ENCODE measurements at places on chromosomes 12 and 14.
A peak's percentile ranks its signal among the peaks of the same experiment; 100 is the strongest.

DNA sequence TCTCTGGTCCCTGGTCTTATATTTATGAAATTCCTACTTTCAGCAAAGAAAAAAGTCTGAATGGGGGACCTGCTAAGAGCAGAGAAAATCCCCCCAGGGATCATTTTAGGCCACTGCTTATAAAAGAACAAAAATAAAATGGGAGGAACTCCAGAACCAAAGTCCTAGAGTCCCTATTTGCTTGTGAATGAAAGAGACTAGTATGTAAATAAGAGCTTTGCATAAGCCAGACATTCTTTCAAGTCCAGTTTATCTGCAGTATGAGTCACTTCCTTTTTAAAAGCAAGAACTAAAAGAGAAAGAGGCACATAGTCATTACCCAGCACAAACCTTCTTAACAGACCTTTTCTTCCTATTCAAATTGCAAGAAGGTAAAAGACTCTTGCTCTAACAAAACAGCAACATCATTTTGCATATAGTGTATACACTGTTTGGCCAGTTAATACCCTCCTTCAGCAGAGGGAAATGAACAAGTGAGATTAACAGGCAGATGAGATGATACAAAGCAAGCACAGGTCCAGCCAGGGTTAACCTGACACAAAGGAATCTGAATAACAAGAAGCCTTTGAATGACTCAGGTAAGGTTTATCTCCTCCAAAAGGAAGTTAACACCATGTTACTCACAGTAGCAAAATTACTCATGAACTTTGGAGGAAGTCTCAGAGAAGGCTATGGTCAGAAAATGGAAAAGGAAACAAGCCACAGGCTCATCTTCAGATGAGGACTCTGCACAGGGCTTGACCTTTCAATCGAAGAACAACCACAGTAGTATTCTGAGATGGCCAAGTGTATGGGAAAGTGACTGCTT lies 87.3 kb downstream of the PHLDA1 start:
- DNase-seq: no peak

DNA sequence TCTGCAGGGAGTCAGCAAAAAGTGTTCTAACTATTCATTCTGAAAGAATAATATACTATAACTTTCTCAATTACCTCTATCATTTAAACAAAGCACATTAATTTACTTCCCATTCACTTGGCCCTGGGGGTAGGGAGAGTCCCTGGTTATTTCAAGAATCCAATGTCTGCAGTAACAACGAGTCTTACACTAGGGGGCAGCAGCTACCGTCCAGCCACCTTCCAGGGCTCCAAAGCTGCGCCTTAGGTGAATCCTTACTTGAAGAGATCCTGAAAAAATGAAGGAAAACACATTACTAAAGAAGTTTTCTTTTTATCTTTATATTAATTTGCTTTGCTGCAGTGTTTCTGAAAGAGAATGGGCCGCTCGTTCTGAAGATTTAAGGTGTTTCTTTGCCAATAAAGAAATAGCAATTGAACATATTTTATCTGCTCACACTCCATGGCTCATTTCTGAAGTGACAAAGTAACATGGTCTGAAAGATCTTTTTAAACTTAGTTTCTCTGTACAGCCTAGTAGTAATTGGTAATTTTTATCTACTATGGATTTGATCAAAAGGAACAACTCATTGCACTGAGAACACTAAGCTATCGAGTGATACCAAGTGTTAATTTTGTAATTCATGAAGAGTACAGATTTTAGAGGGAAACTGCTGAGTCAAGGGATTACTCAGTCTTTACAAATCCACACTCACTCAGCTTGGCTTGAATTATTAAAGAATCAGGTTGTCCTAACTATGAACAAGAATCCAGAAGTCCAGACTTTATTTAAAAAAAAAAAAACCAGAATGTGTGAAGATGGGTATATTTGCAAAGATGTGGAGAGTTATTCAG lies 27.6 kb downstream of the BHLHE41 start:
- peak; percentile 78 for DNase-seq

DNA sequence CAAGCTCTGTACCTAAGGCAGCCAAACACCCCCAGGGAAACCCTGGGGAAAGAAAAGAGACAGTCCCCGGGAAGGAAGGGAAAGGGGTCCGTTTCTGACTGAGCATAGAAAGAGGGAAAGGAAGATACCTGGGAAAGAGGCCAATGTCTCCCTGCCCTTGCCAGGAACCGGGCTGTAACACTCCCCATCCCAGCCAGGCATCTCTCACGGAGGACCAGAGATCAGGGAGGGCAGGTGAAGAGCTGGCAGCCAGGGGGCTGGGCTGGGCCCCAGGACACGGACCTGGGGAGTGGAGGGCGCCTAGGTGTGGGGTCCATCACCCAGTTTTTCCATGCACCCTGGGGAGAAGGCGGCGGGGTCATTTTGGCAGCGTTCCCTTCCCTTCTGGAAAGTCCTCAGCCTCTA lies 18.9 kb upstream of the PLEKHH1 start:
- DNase-seq: no peak

DNA sequence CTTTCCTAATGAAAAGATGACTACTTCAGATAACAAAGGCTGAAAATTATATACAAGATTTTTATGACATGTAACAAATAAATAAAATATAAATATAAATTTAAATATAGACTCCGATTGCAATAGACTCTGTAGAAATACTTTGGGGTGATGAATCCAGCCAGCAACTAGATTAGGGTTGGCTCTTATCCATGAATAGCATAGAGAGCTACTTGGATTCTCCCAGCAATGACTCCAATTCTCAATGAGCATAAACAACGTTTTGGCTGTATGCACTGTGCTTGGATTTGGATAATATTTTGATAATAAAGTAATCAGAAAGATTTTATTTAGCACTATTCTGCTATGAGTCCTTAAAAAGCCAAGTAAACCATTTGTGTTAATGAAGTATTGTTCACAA lies 58.0 kb upstream of the LRFN5 start:
- no peak for DNase-seq

GRCh38 chr12:32870716-32871115 lies 25.9 kb downstream of the PKP2 start:
- no peak for DNase-seq

DNA sequence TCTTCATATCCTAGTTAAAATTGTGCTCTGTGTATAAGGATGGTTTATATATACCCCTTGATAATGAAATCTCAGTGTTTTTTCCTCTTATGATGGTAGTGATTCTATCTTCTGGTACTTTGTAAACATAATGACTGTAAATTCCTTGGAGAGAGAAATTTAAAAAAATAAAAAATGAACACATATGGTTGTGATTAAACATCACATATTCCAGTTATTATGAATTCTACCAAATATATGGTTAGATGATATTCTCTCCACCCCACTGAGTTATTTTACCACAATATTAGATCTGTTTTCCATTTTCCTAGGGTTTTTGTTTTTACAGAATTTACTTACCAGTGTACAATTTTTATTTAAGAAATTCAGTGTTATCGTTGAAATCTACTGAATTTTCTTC lies 481.9 kb upstream of the NOVA1 start:
- no peak for DNase-seq

DNA sequence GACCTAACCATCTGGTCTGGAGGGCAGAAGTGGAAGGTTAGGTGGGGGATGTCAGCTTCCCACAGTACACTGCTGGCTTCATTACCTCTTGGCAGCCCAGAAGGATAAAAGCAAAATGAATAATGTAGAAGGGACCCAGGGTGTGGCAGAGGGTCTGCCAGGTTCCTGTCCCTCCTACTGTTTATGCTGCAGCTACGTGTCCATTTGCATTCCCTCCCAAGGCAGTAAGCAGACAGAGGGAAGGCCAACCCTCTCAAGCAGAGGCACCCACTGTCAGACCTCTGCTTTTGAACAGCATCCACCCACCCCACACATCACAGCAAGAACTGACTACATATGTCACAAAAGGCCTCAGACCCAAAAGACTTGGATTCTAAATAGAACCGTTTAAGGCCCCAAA lies 19.4 kb downstream of the MAX start:
- DNase-seq: no peak

GRCh38 chr14:99523704-99524055 lies 42.5 kb downstream of the CCNK start:
- no peak for DNase-seq

DNA sequence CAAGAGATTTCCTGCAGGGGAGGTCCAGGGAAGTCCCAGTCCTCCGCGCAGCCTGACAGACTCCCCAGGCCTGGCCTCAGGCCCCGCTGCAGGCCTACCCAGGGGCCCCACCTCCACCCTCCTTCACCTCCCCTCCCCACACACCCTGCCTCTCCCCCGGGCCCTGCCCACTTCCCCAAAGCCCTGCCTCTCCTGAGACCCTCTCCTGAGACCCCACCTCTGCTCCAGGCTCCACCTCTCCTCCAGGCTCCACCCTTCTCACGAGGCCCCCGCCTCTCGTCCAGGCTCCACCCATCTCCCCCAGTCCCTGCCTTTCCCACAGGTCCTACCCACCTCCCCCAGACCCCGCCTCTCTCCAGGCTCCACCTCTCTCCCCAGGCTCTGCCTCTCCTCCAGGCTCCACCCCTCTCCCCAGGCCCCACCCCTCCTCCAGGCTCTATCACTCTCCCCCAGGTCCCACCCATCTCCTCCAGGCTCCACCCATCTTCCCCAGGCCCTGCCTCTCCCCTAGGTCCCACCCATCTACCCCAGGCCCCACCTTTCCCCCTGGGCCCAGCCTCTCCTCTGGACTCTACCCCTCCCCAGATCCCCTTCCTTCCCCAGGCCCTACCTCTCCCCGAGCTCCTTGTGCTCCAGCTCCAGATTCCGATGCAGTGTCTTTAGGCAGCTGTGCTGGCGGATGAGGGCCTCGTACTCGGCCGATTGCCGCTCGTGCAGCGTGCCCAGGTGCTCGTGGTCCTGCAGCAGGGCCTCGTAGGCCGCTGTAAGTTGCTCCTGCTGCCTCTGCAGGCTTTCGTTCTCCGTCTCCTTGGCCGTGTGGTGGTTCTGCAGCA lies 58.8 kb upstream of the GPR68 start:
- no peak for DNase-seq

DNA sequence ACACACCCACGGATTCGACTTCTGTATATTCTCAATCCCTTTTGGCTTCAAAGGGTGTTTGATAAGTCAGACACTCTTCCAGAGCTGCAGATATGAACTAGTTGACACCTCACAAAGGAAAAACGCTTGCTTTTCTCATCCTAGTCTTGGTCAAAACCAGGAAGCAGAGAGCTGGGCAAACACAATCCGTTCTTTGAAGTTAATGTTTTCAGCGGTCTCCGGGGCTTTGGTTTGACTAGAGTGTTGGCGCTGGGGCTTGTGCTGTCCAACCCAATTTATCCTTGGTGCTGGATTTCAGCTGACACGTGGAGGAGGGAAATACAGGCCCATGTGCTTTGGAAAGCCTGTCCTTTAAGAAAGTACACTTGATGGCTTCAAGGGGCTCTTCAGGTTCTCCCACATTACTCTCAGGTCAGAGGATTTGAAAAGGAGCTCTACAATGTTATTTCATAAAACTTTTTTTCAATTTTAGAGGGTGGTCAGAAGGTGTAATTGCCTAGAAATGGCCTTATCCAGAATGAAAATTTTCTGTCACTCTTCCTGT lies 985.8 kb downstream of the VRK1 start:
- no peak for DNase-seq

DNA sequence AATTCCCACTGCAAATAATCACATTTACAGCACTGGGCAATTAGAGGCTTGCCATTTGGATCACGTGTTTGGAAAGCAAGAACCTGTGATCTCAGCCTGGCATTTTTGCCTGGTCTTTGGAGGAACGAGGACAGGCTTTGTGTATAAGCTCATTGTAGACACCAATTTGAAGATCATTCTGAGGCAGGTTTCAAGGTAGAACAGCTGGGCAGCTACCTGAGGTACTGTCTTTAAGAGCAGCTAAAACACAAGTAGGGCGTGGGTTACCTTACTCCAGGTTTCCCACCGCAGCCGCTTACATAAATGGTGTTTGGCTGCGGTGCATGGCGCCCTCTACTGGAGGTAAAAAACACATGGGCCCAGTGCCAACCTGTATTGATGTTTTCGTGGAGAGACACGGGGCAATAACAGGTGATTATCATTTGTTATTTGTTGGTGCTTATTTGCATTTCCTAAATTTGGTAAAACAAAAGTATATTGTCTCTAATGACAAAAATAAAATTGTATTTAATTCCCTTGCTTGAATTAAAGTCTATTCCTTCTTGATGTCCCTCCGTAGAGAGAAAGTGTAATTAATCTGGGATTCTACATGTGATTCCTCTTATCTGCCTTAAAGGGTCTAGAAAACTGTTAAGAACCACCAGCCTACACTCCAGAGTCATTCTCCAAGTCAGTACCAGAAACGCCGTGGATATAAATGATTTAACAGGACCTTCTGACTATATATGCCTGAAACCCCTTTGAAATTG lies 69.7 kb downstream of the SVOP start:
- peak; percentile 43 for DNase-seq

- no peak for DNase-seq
Measured at GRCh38 chr12:66405395-66405794, 103.1 kb downstream of the HELB start.

DNA sequence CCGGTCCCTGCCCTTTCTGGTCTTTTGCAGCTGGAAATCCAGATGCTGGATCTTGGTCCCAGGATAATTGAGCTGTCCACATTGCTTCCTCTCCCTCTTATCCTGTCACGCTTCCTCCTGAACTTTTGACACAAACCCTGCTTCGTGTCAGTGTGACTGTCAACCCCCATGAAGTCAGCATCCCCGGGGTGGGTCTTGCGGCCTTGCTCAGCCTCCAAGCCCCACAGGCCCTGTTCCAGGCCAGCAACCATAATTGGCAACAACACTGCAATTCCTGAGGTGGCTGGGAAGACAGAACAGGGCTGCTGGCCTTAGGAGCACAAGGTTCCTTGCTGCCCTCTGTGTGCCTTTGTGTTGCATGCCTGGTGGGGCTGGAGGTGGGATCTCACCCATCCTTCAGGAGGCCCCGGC lies 74.9 kb downstream of the NTF3 start:
- DNase-seq: no peak

GRCh38 chr14:86057018-86057667 lies 527.2 kb downstream of the FLRT2 start:
- DNase-seq: no peak

DNA sequence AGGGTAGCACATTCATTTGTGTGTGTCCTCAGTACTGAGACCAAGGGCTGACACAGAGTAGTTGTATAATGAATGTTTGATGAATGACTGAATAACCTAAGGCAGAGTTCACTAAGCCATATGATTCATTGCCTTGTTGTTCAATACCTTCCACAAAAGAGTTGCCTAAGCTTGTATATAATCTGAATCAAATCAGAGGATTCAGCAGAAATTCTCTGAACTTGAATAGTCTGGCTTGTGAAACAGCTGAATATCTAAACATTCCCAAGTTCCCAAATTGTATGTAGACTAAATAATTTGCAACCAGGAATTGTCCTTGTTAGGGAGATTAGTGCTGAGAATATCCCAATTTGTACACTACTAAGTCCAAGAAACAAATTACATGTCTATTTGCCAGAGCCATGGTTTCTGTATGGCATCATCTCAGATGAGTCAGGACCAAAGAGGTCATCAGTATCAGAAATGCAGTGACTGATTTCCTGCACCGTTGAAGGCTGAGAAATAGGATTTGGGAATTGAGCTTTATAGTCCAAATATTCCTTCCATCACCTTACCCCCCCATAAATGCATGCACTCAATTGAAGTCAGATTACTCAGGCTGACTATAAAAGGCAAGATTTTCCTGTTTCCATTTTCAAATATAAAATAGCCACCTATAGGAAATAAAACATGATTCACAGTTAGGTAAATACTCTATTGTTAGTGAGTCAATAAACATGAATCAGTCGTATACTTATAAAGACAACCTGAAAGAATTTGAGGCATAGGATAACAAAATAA lies 168.7 kb downstream of the PHLDA1 start:
- no peak for DNase-seq

Measured in anterior cingulate cortex (tissue), 58 donors.